ENCODE measurements at places on chromosomes 4 and X.

DNA sequence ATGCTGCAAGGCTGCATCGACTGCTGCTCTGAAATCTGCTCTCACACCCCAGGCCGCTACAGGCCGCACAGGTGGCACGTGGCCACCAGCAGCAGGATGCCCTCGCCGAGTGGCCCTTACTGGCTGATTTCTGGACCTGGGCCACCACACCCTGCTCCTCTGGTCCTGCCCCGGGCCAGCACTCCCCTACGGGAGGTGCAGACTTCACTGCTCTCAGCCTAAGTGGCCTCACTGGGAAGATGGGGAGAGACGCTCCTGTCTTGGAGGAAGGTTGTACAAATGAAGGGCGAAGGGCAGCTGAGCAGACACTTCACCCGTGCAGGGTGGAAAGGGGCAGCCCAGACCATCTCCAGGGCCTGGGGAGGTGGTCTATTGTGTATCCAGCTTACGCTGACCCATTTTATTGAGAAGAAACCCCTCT lies 72.5 kb downstream of the ACOX3 start:
- DNase-seq, result no peak

DNA sequence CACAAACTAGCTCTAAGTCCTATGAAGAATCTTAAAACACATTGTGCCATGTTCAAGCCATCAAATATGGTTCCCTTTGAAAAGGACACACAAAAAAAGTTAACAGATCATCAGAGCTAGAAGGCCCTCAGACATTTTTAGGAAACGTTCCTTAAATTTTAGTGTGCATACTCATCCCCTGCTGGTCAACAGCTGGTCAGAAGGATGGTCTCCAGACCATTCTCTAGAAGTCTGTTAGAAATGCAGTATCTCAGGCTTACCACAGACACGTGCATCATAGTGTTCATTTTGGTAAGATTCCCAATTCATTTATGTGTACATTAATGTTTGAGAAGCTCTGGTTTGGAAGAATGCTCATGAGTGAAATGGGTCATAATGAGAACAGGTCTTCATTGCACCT lies 523.1 kb downstream of the INPP4B start:
- DNase-seq, result no peak

GRCh38 chrX:43878906-43879526 lies 3.2 kb downstream of the MAOB start:
- no peak for DNase-seq

DNA sequence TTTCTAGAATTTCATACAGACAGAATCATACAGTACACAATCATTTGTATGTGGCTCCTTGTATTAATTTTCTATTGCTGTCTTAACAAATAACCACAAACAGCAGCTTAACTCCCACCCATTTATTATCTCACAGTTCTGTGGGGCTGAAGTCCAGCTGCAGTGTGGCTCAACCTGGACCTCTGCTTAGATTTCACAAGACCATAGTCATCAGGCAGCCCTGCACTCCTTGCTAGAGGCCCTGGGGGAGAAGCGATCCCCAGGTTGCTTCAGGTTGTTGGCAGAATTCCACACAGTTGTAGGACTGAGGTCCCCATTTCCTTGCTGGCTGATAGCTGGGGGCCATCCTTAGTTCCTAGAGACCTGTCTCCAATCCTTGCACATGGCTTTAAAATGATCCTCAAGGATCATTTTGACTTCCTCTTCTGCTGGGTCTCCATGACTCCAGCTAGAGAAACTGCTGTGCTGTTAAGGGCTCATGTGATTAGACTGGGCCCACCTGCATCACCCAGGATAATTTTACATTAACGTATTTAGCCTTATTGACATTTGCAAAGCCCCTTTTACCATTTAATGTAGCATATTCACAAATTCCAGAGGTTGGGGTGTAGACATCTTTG lies 60.9 kb upstream of the SMAD1 start:
- DNase-seq, result no peak

- no peak for DNase-seq
Observed at GRCh38 chr4:161336621-161337020, 827.2 kb downstream of the FSTL5 start.

- no peak for DNase-seq
Observed at GRCh38 chrX:20527558-20528011, 260.9 kb upstream of the RPS6KA3 start.

- no peak for DNase-seq
Observed at GRCh38 chr4:61995717-61996340, 795.7 kb downstream of the ADGRL3 start.

DNA sequence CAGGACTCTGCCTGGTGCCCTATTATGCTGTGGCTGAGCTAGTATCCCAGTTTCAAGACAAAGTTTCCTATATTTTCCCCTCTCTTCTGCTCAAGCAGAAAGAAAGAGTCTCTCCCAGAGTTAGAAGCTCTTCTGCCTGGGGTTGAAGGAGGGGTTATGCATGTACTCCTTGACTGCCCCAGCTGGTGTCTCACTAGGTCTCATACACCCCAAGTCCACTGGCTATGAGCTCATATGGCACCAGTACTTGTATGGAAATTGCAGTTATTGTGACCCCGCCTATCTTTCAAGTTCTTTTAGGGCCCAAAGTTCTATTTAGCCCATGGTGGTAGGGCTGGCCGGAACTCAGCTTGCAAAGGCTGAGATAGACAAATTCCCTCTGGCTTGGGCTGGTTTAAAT lies 131.8 kb downstream of the NBDY start:
- DNase-seq, result no peak

- DNase-seq, result no peak
Observed at GRCh38 chr4:88600176-88600838, 8.0 kb downstream of the HERC3 start.

DNA sequence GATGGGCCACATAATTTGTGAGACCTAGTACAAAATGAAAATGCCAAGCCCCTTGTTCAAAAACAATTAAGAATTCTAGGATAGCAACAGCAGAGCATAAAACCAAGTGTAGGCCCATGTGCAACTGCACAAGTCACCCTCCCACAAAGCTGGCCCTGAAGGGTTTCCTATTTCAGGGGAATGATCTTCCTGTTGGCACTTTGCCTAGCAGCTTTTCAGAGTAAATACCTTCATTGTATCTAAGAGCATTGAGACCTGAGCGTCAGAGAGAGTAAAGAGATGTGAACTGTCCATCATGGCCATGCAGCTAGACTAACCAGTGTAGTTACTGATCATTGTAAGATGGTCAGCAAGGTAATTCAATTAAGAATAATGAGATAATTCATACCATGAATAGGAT lies 113.6 kb downstream of the CNKSR2 start:
- DNase-seq, result no peak

DNA sequence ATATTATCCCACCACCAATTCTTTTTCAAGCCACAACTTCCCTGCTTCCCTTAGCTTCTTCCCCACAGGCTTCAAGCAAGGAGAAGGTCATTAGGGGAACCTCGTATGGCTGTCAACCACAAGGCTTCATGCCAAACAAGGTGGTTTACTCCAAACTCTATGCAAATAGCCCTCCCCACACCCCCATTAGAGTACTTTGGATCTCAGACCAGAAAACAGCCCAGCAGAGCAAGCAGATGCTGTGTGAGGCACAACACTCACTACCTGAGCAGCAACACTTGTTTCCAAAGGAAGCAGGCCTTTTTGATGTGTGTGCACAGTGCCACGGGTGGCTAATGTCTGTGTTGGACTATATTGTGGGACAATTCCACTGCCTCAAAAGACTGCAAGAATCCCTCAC lies 189.0 kb downstream of the AR start:
- no peak for DNase-seq

DNA sequence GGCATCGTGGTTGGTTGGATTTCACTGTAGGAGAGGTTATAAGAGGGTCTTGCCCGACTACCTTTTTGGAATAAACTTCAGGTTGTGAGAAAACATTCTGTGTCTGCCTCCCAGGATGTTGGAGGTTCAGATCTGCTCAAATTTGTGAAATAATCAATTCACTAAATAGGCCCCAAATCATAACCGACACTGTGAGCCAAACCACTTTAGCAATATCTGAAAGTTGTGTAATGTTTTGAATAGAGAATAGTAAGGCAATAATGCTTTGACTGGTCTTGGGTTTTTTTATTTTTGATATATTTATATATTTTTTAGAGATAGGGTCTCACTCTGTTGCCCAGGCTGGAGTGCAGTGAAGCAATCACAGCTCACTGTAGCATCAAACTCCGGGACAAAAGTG lies 131.2 kb downstream of the GLRA3 start:
- DNase-seq, result no peak

DNA sequence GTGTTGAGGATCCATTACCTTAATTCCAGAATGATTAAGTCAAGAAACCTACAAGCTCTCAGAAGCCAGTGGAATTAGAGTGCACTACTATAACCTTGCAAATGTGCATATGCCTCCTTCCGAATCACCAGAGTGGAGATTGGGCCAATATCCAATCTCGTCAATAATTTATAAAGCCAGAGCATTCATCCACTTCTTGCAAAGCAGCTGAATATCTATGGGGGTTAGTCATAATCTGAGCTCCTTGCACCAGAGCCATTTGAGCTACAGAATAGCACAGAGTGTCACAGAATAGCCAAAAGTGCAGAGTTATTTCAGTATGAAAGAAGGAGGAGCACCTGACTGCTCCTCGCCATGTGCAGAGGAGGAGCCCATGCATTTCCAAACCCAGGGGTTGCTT lies 69.2 kb upstream of the MTM1 start:
- DNase-seq, result no peak

DNA sequence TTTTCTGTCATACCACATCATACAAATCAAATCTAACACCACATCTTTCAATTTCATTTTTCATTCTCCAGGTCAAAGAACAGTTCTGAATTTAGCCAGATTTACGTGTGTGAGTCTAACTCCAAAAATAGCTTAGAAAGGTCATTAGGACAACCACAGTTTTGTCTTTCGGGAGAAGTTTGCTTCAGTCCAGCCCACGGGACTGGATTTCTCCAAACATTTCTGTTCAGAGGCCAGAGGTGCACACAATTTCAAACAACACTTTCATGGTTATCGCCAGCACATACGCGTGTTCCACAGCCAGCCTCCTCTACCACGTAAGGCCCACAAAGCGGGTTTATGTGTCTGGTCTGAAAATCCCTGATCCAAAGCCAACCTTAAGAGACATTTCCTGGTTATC lies 65.9 kb downstream of the VEGFC start:
- no peak for DNase-seq

DNA sequence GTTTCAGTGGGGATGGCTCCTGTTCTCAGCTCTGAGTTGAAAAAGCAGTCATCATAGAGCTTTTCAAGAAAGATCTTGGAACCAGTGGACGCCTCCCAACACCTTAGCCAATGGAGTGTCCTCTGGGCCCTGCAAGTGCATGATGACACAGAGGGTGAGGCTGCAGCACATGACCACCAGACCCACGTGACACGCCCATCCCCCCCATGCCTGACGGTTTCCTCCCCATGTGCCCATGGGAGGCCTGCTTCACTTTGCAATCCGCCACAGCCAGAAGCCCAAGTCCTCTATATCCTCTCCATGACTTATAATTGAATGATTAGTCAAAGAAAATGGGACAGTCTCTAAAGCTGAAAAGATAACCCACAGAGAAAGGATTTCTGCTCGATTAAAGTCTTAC lies 187.0 kb downstream of the AFAP1 start:
- DNase-seq, result no peak

All from activated naive CD4-positive, alpha-beta T cell treated with anti-CD3 and anti-CD28 coated beads, Interleukin-2, amount 50 U/mL, for 72 hours (primary cell).